ENCODE measurements at places on chromosomes 3 and 15. TPM values are rescaled to one million over a fixed set of nuclear protein-coding genes. Genes with fewer than 3 reads are reported as not detected.

The SMCO1 gene
- total RNA-seq, result not detected

The IFRD2 gene
- 107 TPM for total RNA-seq

GRCh38 chr15:80584973-80585525 lies 110.1 kb upstream of the ABHD17C start:
- no peaks in the 10 kb centered on the region for H3K27me3 ChIP-seq
- no peak for DNase-seq
- H3K4me3 ChIP-seq, result no peak overlapping the region
- H3K36me3 ChIP-seq, result peaks cover 3% of the 10 kb centered on the region
- no peak overlapping the region for H3K27ac ChIP-seq
- no peaks in the 10 kb centered on the region for H3K4me1 ChIP-seq

- no peaks in the 10 kb centered on the region for H3K4me1 ChIP-seq
- no peaks in the 10 kb centered on the region for H3K27me3 ChIP-seq
- H3K4me3 ChIP-seq, result no peak overlapping the region
- H3K36me3 ChIP-seq, result no peaks in the 10 kb centered on the region
- DNase-seq, result no peak
Measured at GRCh38 chr3:188720636-188721035, 451.1 kb upstream of the TPRG1 start.

- DNase-seq, result no peak
- no peak overlapping the region for H3K27ac ChIP-seq
- peaks cover 2% of the 10 kb centered on the region for H3K36me3 ChIP-seq
- H3K4me3 ChIP-seq, result no peak overlapping the region
- H3K27me3 ChIP-seq, result no peaks in the 10 kb centered on the region
Measured at GRCh38 chr3:20396335-20396734, 210.3 kb upstream of the SGO1 start.

DNA sequence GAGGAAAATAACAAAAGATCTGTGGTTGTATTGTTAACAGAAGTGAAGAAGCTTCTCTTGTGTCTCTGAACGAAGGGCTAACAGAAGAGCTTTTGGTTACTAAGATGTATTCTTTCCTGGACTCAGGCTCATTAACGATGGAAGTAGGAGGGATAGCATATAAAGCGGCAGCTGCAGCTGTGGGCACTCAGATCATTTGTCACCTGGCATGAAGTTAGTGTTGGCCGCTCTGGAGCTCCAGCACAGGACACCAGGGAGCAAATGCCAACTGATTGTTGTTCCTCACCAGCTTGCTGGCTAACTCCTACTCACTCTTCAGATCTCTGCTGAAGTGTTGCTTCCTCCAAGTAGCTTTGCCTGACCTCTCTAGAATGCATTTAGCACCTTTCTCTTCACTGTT lies 15.5 kb upstream of the SLITRK3 start:
- DNase-seq, result no peak
- no peaks in the 10 kb centered on the region for H3K27me3 ChIP-seq
- H3K4me1 ChIP-seq, result no peaks in the 10 kb centered on the region
- no peak overlapping the region for H3K4me3 ChIP-seq

The VILL gene
- 3.8 TPM for total RNA-seq

The CLSTN2 gene
- 0.68 TPM for total RNA-seq

The CD96 gene
- not detected for total RNA-seq

DNA sequence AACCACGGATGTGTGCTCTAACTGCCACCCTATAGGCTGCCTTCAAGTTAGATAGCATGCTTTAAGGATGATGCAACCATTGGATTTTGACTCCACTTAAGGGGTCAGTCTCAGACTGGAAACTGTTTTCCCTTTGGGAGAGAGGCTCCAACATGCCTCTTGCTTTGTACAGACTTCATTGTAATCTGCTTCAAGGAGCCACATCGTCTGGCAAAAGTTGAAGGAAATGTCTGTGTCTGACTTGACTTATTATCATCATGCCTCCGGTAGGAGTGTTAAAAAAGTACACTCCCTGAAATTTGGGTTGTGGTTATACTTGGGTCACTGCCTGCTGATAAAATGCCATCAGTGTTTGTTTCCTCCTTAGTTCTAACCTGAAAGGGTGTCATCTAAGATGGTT lies 245.4 kb upstream of the CDIN1 start:
- no peaks in the 10 kb centered on the region for H3K36me3 ChIP-seq
- no peaks in the 10 kb centered on the region for H3K27me3 ChIP-seq
- H3K4me3 ChIP-seq, result no peak overlapping the region
- H3K4me1 ChIP-seq, result no peaks in the 10 kb centered on the region
- H3K27ac ChIP-seq, result no peak overlapping the region

GRCh38 chr3:98917608-98918007 lies 16.1 kb upstream of the DCBLD2 start:
- no peak for DNase-seq
- H3K27me3 ChIP-seq, result no peaks in the 10 kb centered on the region
- no peaks in the 10 kb centered on the region for H3K4me1 ChIP-seq
- H3K4me3 ChIP-seq, result no peak overlapping the region
- H3K36me3 ChIP-seq, result no peaks in the 10 kb centered on the region

The SLC12A8 gene
- 9.1 TPM for total RNA-seq

The PAK6 gene
- 7.4 TPM for total RNA-seq

- H3K4me3 ChIP-seq, result no peak overlapping the region
- no peaks in the 10 kb centered on the region for H3K4me1 ChIP-seq
- no peak overlapping the region for H3K27ac ChIP-seq
- H3K27me3 ChIP-seq, result no peaks in the 10 kb centered on the region
- no peaks in the 10 kb centered on the region for H3K36me3 ChIP-seq
Measured at GRCh38 chr3:24136624-24137310, 191.7 kb downstream of the NR1D2 start.

- H3K4me3 ChIP-seq, result no peak overlapping the region
- H3K36me3 ChIP-seq, result no peaks in the 10 kb centered on the region
- H3K27me3 ChIP-seq, result no peaks in the 10 kb centered on the region
- H3K27ac ChIP-seq, result no peak overlapping the region
- no peaks in the 10 kb centered on the region for H3K4me1 ChIP-seq
- DNase-seq, result no peak
Measured at GRCh38 chr15:85607842-85608241, 186.9 kb downstream of the KLHL25 start.

DNA sequence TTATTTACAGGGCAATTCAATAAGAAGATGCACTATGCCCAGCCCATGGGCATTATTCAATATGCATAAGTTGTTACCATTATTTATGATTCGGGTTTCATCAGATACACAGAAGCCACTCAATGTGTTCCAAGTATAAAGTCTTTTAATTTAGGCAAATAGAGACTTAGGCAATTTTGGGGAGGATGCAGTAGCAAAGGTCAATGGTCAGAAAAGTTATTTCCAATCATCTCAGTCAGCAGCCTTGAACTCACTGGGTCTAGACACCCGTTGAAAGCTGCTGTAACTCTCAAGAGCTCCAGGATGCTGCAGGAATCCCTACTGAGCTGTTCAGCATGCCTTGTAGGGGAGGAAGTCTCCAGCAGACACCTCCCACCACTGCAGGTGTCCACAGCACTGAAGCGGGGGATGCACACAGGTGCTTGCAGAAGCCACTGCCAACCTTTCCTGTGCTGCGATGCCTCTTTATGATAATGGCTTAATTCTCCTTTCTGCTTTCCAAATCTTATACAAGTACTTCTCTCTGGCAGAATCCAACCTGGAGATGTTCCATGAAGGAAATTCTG lies 155.0 kb upstream of the SUCLG2 start:
- DNase-seq, result peak; percentile 28
- H3K27me3 ChIP-seq, result no peaks in the 10 kb centered on the region
- no peaks in the 10 kb centered on the region for H3K4me1 ChIP-seq
- no peak overlapping the region for H3K27ac ChIP-seq
- H3K36me3 ChIP-seq, result no peaks in the 10 kb centered on the region

- H3K27me3 ChIP-seq, result no peaks in the 10 kb centered on the region
- H3K4me1 ChIP-seq, result no peaks in the 10 kb centered on the region
- no peaks in the 10 kb centered on the region for H3K36me3 ChIP-seq
- no peak overlapping the region for H3K27ac ChIP-seq
- H3K4me3 ChIP-seq, result no peak overlapping the region
Measured at GRCh38 chr3:156617781-156618180, 56.6 kb upstream of the TIPARP start.

The MYO5C gene
- total RNA-seq, result 22.4 TPM

GRCh38 chr3:31929826-31930502 lies 51.1 kb downstream of the OSBPL10 start:
- H3K36me3 ChIP-seq, result 0 out of 2 replicates have a peak, but pooled peaks cover 2% of the 10 kb centered on the region
- no peak for DNase-seq
- no peak overlapping the region for H3K4me3 ChIP-seq
- H3K27me3 ChIP-seq, result no peaks in the 10 kb centered on the region

DNA sequence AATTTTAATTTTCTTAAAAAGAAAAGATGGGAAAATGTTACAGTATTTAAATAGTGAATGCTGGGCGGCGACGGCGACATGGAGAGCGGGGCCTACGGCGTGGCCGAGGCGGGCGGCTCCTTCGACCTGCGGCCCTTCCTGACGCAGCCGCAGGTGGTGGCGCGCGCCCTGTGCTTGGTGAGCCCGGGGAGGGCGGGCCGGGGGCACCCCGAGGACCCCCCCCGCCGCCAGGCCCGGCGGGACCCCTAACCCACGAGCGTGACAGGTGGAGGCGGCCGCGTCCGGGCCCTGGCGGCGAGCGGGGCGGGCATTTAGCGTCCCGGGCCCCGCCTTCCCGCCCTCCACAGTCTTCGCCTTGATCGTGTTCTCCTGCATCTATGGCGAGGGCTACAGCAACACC lies 38.4 kb upstream of the GOLGA8J start:
- no peaks in the 10 kb centered on the region for H3K36me3 ChIP-seq
- H3K27ac ChIP-seq, result no peak overlapping the region
- no peak for DNase-seq
- H3K27me3 ChIP-seq, result no peaks in the 10 kb centered on the region
- H3K4me1 ChIP-seq, result no peaks in the 10 kb centered on the region

DNA sequence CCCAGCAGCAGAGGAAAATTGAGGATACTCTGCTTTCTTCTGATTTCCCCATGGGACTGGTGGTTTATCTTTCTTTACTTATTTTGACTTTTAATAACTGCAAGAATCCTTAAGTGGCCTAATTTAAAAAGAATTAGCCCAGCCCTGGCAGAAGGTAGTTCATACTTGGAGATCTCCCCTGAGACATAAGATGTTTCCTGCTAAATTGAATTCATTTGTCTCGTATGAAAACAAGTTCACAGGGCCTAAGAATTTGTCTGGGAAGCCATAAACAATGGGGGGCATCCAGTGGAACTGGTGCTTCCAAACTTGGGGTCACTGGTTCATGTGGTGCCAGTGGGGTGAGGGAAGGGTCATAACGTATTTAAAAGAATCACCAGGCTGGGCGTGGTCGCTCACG lies 283.1 kb upstream of the RASGRP1 start:
- no peaks in the 10 kb centered on the region for H3K36me3 ChIP-seq
- H3K27ac ChIP-seq, result no peak overlapping the region
- H3K27me3 ChIP-seq, result no peaks in the 10 kb centered on the region
- no peak for DNase-seq
- H3K4me1 ChIP-seq, result no peaks in the 10 kb centered on the region

DNA sequence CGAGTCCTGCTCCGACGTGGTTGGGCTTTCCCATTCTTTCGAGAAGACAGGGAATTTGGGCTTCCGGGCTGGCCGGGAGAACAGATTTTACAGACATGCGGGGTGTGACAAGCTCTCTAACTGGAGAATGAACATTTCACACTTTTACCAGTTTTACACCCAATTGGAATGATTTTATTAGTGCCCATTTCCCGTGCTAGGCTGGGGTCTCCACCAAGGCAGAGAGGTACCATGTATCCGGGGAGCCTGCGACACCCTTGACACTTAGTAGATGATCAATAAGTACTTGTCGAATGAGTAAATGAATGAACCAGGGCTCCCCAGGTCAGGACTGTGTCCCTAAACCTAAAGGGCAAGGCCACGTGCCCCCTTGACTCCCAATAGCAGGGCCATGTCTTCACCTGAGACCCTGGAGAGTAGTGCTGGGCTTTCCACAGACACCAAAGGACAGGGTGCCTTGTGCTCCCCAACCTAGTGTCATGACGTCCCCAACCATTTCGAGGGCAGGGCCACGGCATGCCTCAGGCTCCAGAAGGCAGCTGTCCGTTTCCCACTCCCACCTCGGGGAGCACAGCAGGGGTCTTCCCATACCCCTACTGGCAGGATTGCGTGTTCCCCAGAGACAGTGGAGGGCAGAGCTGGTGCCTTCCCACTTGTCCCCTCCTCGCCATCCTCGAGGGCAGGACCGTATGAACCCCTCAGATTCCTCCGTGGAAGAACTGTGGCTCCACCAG lies 679 bp upstream of the MYD88 start:
- peak overlapping the region; percentile 92 for H3K4me3 ChIP-seq
- no peak overlapping the region for H3K27ac ChIP-seq
- H3K27me3 ChIP-seq, result no peaks in the 10 kb centered on the region
- peaks cover 8% of the 10 kb centered on the region for H3K4me1 ChIP-seq
- H3K36me3 ChIP-seq, result peaks cover 30% of the 10 kb centered on the region

The FRMD5 gene
- total RNA-seq, result 3.8 TPM

DNA sequence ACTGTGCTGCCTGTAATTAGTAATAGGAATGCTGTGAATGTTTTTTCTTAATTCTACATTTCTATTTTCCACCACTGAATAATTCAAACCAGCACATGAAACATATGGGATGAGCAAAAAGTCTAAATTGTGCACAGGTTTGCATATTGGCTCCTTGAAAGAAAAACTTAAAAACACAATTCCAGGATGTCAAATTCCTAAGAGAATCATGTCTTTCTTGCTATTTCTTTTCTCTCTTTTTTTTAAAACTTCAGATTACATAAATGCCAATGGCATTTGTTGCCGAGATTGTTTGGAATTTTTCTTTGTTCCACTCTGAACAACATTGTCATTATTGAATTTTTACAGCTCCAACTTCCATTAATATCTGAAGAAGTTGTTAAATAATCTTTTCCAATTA lies 60.8 kb downstream of the VGLL3 start:
- H3K27me3 ChIP-seq, result no peaks in the 10 kb centered on the region
- DNase-seq, result no peak
- H3K27ac ChIP-seq, result no peak overlapping the region

Measured in H9 (cell line).